ENCODE measurements at places on chromosomes 11 and 22.

GRCh38 chr22:40595497-40596234 is 40.9 kb downstream of the MRTFA start:
- DNase-seq = no peak

DNA sequence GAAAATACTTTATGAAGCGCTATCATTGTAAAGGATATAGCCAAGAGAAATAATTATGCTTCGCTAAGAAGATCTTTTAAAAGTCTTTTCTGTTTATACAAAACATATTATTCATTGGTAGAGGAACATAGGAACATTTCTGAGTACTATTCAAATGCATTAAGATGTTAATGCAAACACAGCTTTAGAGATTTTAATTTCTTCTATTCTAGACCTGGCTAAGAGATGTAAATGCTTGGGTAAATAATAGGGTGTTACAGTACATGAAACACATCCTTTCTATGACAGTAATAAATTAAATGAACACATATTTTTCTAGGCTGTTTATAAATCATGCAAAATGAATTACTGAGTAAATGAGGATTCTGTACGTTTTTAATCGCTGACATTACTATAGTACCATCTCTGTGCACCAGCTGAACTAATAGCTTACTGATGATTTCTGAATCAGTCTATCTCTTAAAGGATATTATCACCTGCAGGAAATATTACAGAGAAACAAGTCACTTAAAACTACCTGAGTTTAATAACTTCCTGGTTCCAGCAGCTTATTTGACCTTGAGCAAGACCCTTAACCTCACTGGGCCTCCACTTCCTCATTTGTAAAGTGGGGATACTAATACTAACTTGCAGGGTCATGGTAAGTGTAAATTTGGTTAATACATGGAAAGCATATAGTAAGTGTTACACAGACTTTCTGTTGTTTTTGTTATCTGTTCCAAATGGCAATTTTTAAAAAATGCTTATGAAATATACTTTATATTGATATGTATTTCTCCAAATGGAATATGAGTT is 344.9 kb downstream of the DYNC2H1 start:
- DNase-seq = no peak

GRCh38 chr11:44621140-44621681 is 55.7 kb downstream of the CD82 start:
- peak; percentile 53 for DNase-seq

DNA sequence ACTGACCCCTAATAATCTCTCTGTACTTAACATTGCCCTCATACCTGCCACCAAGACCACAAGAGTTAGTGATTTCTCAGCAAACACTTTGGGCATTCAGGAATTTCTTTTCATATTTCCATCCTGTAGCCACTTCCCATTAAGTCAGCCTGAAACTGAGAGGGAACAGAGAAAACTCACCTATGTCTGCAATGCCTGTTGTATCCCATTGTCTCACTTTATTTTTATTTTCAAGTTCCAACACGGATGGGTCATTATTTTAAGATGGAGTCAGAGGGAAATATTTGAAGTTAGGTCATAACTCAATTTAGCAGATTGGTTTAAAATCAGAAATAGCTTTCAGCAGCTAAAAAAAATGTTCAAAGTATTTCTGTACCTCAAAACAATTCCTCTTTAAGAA is 937.8 kb upstream of the CHORDC1 start:
- no peak for DNase-seq

DNA sequence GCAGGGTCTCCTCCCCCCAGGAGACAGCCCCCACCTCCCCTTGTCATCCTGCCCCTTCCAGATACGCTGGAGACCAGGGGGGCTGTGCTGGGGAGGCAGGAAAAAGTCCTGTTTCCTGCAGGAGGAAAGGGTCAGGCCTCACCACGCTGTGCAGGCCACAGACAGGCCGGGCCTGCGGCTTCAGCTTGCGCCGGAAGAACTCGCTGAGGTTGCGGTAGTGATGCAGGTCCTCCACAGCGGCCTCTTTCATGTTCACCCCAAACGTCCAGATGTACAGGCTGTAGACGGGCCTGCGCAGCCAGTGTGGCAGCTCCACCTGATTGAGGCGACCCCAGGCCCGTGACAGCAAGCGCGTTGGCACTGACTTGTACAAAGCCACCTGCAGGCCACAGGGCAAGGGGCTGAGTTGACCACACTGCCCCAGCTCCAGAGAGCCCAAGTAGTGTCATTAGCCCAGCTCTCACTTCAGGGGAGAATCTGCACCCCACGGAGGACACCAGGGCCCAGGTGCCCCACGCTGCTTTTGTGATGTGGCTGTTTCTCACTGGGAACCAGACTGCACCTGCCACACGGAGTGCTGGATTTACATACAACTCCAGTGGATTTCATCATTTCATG is 40.4 kb downstream of the PISD start:
- DNase-seq = no peak

DNA sequence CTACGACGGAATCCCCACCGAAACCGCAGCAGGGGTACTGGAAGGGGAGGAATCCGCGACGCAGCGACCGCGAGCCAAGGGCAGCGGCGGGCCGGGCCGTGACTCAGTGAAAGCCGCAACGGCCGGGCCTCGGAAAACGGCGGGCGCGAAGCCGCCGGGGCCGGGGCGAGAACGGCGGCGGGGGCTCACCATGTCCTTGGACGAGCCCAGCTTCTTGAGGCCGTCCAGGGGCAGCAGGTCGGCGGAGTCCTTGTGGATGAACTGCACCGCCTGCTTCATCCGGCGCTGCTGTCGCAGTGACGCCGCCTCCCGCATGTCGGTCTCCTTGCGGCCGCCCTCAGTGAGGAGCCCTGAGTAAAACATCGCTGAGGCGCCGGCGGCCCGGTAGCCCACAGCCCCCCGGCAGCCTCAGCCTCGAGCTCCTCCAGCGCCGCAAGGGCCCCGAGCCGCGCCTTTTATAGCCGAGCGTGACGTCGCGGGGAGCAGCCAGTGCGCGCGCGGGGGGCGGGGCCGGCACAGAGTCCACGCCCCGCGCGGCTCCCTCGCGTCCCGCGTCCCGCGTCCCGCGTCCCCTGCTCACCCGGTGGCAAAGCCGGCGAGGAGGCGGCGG is at the start of gene NRIP3:
NRIP3 (minus strand) TSS at position 429 of the 610 bp plus-strand sequence; CDS start at position 363, 66 bp downstream.
- DNase-seq = peak; percentile 83

GRCh38 chr22:20963201-20964052 is 3.6 kb upstream of the AIFM3 start:
- no peak for DNase-seq

DNA sequence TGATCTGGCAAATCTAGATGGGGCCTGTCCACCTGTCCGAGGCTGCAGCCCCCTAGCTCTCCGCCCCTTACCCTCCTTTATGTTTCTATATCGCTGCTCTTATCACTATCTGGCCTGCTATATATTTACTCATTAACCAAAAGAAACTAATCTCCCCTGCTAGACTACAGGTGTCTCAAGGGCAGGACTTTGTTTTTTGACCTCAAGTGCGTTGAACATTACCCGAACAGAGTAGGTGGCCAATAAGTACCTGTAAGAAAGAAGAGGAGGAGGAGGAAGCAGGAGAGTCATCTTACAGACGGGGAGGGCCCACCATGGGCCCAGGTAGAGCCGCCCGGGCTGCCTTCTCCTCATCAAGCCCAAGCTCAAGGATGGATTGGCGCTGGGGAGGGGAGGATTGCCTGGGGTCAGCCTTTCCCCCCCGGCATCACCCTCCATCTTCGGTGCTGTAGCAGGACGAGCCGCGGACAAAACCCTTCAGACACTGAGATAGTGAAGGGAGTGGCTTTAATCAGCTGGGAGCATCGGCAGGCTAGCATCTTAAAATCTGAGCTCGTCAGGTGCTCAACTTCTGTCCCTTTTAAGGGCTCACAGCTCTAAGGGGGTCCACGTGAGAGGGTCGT is 1.2 kb upstream of the P2RY6 start:
- no peak for DNase-seq

GRCh38 chr22:33781411-33781810 is 138.9 kb downstream of the LARGE1 start:
- DNase-seq = no peak

GRCh38 chr11:24142062-24142461 is 354.8 kb upstream of the LUZP2 start:
- no peak for DNase-seq

GRCh38 chr11:34266090-34266912 is 91.5 kb downstream of the ABTB2 start:
- no peak for DNase-seq

DNA sequence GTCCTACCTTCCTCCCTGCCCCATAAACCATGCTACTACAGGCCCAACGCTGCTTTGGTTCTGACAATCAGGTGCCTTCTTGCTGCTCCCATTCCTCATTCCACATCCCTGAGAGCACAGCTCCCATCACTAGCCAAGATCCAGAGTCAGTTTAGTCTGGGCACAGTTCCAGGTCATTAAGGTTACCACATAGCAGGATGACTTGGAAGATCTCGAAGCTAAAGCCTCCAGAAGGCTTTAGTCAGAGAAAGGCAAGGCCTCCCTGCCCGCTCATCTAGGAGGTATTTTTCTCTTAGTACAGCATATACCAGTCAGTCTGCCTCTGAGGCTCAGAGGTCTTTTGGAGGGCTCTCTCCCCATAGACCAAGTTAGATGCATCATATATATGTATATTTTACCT is 30.3 kb downstream of the TRIM66 start:
- no peak for DNase-seq

DNA sequence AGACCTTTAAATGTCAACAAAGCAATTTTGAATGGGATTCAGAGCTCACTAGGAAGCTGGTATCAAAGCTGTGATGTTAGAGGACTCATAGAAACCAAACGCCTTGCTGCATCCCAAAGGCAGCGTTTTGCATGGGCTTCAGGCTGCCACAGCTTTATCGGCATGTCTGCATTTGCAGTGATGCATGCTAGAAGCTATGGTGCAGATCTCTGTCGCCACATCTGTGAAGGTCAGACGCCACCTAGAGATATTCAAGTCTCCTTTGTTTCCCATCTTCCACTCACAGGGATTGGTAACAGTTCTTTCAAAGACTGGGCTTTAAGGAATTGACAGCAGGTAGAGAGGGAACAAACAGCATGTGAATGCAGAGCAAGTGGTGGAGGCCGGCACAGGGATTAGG is 47.8 kb downstream of the NTM start:
- no peak for DNase-seq

- no peak for DNase-seq
Observed at GRCh38 chr22:36471341-36471821, 10.1 kb downstream of the TXN2 start.

DNA sequence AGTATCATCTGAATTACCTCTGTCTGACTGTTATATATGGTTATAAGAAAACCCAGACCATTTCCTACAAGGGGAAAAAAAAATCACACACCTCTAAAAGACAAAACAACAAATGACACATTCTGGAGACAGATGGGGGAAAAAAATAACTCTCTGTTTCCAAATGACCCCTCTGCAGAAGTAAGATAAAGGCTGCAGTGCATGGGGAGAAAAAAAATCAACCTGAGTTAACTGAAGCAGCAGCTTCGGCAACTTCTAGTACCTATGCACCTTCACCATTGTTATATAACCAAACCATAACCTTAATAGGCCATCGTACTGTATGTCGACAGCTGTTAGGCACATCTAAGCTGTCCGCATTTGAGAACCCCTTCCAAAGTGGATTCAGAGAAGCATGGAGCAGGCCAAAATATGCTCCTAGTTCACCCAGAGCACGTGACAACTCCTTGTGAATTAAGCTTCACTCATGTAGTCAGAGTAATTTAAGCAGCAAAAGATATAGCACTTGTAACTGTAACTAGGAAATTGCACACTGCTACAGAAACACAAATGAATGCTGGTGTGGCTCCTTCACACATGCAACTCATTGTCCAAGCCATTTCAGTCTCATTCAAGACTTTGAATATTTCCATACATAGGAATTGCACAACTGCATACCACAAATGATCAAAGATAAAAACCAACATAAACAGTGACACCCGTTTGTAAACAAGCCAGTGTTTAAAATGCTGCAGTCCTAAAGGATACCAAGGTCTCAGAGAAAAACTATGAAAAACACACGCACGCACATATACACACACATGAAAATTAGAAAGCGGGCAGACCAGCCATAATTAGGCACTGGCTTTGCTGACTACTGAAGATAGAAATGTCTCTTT is 2.7 kb downstream of the SIK3 start:
- DNase-seq = no peak

DNA sequence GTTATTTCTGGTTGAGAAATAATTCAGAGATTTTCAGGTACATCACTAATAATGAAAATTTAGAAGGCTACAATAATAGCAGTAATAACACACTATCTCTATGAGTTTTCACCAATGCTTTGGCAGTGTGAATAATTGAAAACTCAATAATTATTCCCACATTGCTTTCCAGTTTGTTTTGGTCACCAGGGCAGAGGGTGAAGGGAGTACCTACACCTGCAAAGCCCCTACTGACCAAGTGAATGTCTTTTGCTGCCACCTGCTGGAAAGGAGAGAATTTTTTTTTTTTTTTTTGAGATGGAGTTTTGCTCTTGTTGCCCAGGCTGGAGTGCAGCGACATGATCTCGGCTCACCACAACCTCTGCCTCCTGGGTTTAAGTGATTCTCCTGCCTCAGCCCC is 3.2 kb downstream of the NELL1 start:
- no peak for DNase-seq

GRCh38 chr11:8081591-8082250 is 710 bp downstream of the TUB start:
- DNase-seq = no peak

DNA sequence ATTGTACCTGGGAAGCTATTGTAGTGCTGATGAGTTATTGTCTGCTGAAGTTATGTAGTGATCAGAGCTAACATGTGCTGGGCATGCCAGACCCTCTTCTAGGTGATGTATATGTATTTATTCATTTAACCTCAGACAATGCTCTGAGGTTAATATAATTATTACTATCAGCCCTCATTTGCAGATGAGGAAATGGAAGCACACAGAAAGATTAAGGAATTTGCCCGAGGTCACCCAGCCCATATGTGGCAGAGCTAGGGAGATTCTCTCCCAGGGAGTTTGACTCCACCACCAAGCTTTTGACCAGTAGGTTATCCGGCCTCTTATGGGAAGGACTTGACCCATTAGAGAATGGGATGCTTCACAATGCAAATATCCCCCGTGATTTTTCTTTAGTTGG is 114.2 kb upstream of the NAV2 start:
- no peak for DNase-seq

- DNase-seq = no peak
Observed at GRCh38 chr11:79332017-79332416, 108.8 kb downstream of the TENM4 start.
